Neural progenitor cell (in vitro differentiated cells): ENCODE measurements at places on chromosomes 2 and 18. TPM values are rescaled to one million over a fixed set of nuclear protein-coding genes. Genes with fewer than 3 reads are reported as not detected.

DCTN1 gene
- 100 and 134 TPM in 2 replicates for total RNA-seq

VWC2L gene
- total RNA-seq: not detected in 2 replicates

ANKRD62 gene
- total RNA-seq: 0.15 TPM in 1 of 2 replicates, not detected in the other

- no peak overlapping the region for H3K4me3 ChIP-seq
- no peak overlapping the region for H3K27ac ChIP-seq
Observed at GRCh38 chr2:240369801-240370585, 65.5 kb upstream of the GPC1 start.

- DNase-seq: no peak
- no peak overlapping the region for H3K4me3 ChIP-seq
- H3K27ac ChIP-seq: no peak overlapping the region
- no peaks in the 10 kb centered on the region for H3K36me3 ChIP-seq
- H3K27me3 ChIP-seq: no peaks in the 10 kb centered on the region
Observed at GRCh38 chr2:25256488-25256875, 85.2 kb downstream of the DNMT3A start.

DNA sequence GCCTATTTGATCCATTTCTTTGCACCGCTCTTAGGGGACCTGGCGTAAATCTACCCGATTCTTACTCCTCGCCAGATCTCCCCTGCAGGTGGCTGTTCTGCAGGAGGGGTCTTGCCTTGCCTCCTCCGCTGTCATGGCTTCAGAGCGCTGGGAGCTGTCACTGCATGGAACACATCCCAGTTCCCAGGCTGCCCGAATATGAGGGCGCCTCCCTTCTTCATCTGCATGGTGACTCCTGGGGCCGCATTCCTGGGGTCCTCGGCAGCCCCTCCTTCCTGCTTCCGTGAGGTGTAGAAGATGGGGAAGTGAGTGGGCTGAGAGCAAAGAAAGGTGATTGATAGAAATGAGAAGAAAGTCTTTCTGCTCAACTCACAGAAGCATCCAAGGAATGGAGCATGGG, 27.3 kb upstream of the COPS8 start:
- H3K4me3 ChIP-seq: no peak overlapping the region
- H3K4me1 ChIP-seq: peaks cover 16% of the 10 kb centered on the region
- no peaks in the 10 kb centered on the region for H3K36me3 ChIP-seq

GRCh38 chr2:157497638-157498314, 53.9 kb upstream of the CYTIP start:
- H3K4me1 ChIP-seq: no peaks in the 10 kb centered on the region
- H3K27ac ChIP-seq: no peak overlapping the region
- H3K27me3 ChIP-seq: no peaks in the 10 kb centered on the region
- H3K4me3 ChIP-seq: no peak overlapping the region
- no peaks in the 10 kb centered on the region for H3K36me3 ChIP-seq
- DNase-seq: peak; percentile 65

GRCh38 chr2:53913721-53914120, 54.0 kb upstream of the GPR75 start:
- no peak overlapping the region for H3K4me3 ChIP-seq
- H3K4me1 ChIP-seq: no peaks in the 10 kb centered on the region
- H3K27ac ChIP-seq: no peak overlapping the region
- DNase-seq: no peak
- no peaks in the 10 kb centered on the region for H3K27me3 ChIP-seq

- no peaks in the 10 kb centered on the region for H3K36me3 ChIP-seq
- H3K27me3 ChIP-seq: no peaks in the 10 kb centered on the region
- no peaks in the 10 kb centered on the region for H3K4me1 ChIP-seq
- no peak for DNase-seq
- H3K4me3 ChIP-seq: no peak overlapping the region
- no peak overlapping the region for H3K27ac ChIP-seq
Observed at GRCh38 chr2:206700156-206700555, 18.0 kb downstream of the DYTN start.

DNA sequence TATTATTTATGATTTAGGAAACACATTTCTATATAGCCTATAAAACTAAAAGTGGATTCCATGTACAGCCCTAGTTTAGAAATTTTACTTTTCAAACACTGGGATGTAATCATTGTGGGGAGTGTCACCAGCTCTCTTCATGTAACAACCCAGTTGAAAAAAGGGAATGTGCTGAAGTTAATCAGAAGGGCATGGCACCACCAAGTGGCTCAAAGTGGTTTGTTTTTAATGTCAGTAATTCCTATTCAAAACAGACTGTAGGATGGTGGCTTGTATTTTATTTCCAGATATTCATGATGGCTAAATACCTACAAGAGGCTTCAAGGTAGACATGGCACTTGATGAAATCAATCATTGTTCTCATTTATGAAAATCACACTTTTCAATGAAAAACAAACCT, 58.1 kb upstream of the TMEM182 start:
- DNase-seq: peak; percentile 31
- no peak overlapping the region for H3K27ac ChIP-seq
- no peak overlapping the region for H3K4me3 ChIP-seq
- H3K36me3 ChIP-seq: no peaks in the 10 kb centered on the region
- no peaks in the 10 kb centered on the region for H3K27me3 ChIP-seq

DNA sequence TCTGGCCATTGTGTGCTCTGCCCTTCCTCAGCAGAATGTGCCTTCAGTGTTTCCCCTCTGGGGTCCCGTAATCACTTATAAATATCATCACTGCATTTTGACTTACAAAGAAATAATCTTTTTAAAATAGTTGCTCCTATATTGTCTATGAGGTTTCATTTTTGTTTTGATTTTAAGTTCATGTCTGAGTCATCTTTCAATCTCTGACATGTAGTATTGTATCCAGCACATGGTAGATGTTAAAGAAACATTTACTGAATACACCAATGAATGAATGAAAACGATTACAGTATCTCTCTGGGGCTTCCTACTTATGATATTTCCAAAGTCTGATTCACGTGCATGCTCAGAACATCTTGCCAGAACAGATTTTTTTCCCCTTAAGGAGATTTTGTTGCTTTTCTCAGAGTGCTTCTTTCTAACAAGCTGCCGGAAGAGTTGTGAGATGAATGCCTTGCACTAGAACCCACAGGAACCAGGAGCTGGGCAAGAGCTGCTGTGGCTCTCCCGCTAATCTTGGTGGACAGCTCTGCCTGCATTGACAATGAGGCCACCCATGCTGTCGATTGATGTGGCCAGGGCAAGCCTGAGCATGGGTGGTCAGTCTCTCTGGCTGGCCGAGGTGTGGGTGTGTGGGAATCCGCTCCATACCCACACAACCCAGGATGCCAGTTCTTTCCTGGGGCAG, 199.4 kb downstream of the CYRIA start:
- H3K27ac ChIP-seq: no peak overlapping the region
- no peaks in the 10 kb centered on the region for H3K27me3 ChIP-seq
- no peak overlapping the region for H3K4me3 ChIP-seq
- peak; percentile 4 for DNase-seq
- peaks cover 14% of the 10 kb centered on the region for H3K4me1 ChIP-seq
- no peaks in the 10 kb centered on the region for H3K36me3 ChIP-seq

GRCh38 chr18:35289293-35289692, 736 bp downstream of the ZSCAN30 start:
- no peaks in the 10 kb centered on the region for H3K27me3 ChIP-seq
- DNase-seq: no peak
- H3K4me3 ChIP-seq: peak overlapping the region; percentile 81
- no peaks in the 10 kb centered on the region for H3K36me3 ChIP-seq

DNA sequence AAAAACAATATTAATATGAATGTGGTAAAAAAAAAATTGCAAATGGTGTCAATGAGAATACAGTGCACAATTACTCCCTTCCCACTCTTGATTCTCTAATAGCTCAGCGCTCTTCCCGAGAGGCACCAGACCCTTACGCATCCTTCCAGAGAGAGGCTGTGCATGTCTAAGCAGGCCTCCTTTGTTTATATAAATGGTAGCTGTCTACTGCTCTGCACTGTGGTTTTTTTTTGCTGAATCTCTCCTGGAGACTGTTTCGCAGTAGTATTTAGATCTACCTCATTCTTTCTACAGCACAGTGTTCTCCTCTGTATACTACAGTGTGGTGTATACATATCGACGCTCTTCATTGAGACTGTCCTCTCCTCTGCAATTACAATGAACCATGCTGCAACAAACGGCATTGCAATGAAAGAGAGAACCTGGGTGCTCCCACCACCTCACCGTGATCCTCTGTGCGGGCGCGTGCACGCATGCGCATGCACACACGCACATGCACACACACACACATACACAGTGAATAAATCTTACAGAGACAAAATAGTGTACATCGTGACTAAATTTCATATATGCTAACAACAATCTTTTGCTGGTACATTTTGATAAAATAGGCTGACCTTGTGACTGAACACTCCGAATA, 19.4 kb downstream of the SEPTIN10 start:
- DNase-seq: no peak
- no peak overlapping the region for H3K27ac ChIP-seq
- no peaks in the 10 kb centered on the region for H3K27me3 ChIP-seq
- H3K36me3 ChIP-seq: no peaks in the 10 kb centered on the region

DNA sequence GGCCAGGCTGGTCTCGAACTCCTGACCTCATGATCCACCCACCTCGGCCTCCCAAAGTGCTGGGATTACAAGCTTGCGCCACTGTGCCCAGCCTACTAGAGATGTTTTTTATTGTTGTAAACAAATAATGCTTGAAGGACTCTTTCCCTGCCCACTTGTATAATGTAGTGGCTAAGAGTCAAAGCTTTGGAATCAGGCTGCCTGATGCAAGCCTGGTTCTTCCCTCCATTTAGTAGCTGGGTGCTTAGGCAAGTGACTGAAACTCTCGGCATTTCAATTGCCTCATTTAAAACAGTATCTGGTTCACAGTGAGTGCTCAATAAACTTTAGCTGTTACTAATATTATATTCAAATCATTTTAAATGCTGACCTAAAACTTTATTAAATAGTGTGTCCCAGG, 264.0 kb upstream of the FBXO11 start:
- DNase-seq: no peak
- no peaks in the 10 kb centered on the region for H3K36me3 ChIP-seq
- H3K4me1 ChIP-seq: peaks cover 8% of the 10 kb centered on the region
- H3K27ac ChIP-seq: no peak overlapping the region
- no peaks in the 10 kb centered on the region for H3K27me3 ChIP-seq

GRCh38 chr2:47437287-47437686, 34.3 kb downstream of the MSH2 start:
- peaks cover 6% of the 10 kb centered on the region for H3K36me3 ChIP-seq
- H3K4me3 ChIP-seq: no peak overlapping the region
- peak; percentile 31 for DNase-seq
- no peaks in the 10 kb centered on the region for H3K27me3 ChIP-seq
- no peak overlapping the region for H3K27ac ChIP-seq
- no peaks in the 10 kb centered on the region for H3K4me1 ChIP-seq

DNA sequence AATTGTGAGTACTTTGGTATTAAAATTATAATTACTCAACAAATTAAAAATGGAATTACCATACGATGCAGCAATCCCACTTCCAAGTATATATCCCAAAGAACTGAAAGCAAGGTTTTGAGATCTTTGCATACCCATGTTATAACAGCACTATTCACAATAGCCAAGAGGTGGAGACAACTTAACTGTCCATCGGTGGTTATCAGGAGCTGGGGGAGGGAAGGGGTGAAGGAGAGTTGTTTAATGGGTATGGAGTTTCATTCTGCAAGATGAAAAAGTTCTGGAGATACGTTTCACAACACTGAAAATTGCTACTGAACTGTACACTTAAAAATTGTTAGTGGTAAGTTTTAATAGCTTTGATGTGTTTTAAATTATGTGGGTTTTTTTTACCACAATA, 25.7 kb downstream of the RAB10 start:
- H3K27me3 ChIP-seq: no peaks in the 10 kb centered on the region
- H3K4me1 ChIP-seq: no peaks in the 10 kb centered on the region
- no peaks in the 10 kb centered on the region for H3K36me3 ChIP-seq
- DNase-seq: no peak
- no peak overlapping the region for H3K4me3 ChIP-seq
- no peak overlapping the region for H3K27ac ChIP-seq

DNA sequence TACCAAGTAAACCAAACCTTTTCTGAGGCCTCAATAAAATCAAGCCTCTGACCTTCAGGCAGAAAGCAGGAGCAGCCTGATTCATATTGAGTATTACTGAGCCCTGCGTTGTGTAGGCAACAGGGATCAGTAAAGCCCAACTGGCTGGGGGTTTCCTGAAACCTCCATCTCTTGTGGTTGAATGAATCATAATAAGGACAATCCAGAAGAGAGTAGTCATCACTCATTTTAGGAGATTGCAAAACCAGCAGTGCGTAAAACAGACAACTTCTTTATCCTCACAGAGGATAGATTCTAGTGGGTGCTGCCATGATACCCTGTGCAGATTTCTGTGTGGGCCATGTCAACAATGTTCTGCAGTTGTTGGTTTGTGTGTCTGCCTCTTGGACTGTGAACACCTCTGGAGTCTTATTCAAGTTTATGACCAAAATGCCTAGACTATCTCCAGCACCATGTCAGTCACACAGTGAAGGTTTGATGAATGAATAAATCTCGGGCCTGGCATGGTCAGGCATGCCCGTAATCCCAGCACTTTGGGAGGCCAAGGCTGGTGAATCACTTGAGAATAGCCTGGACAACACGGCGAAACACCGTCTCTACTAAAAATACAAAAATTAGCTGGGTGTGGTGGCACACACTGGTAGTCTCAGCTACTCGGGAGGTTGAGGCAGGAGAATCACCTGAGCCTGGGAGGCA, 51.8 kb upstream of the RAB27B start:
- no peaks in the 10 kb centered on the region for H3K27me3 ChIP-seq
- no peaks in the 10 kb centered on the region for H3K4me1 ChIP-seq
- DNase-seq: no peak
- no peaks in the 10 kb centered on the region for H3K36me3 ChIP-seq

DNA sequence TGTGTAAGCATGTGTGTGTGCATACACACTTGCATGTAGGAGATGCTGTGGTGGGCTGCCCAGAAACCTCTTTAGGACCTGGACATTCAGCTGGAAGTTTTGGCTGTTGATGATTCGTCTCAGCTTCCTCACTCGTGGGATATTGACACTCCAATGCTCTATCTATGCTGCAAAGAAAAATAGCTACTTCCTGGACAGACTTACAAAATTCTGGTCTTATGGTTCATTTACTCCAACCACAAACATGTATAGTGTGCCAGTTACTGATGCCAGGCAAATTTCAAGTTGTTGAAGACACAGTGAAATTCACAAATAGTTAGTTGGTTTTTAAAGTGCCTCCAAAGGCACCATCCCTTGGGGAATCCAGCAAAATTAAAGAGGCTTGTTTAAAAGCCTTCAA, 882.6 kb downstream of the CPS1 start:
- peaks cover 8% of the 10 kb centered on the region for H3K4me1 ChIP-seq
- no peak overlapping the region for H3K4me3 ChIP-seq
- no peaks in the 10 kb centered on the region for H3K36me3 ChIP-seq
- H3K27ac ChIP-seq: no peak overlapping the region
- DNase-seq: no peak

DNA sequence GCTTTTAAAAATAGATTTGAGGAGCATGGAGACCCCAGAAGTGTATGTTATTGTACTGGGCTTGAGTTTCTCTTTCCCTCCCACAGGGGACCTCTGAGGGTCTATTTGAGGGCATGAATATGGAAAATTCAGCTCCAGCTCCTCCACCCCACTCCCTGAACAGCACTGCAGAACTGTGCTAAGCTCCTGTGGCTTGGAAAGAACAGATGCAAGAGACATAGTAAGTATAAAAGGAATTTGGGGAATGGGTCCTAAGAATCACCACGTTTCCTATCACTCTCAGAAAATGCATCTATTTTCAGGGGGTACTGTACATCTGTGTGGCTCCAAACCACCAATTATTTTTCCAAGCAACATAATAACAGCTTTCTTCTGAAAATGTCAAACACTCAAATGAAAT, 416.1 kb downstream of the ZNF521 start:
- H3K27me3 ChIP-seq: no peaks in the 10 kb centered on the region
- DNase-seq: no peak
- H3K4me1 ChIP-seq: peaks cover 16% of the 10 kb centered on the region
- no peak overlapping the region for H3K4me3 ChIP-seq
